Neural progenitor cell (in vitro differentiated cells): ENCODE measurements at places on chromosomes 4 and X. TPM values are rescaled to one million over a fixed set of nuclear protein-coding genes. Genes with fewer than 3 reads are reported as not detected.
A peak's percentile ranks its signal among the peaks of the same experiment; 100 is the strongest.

Gene SPANXA2
- not detected in 2 replicates for total RNA-seq

Gene COX7B2
- not detected in 2 replicates for total RNA-seq

- peak; percentile 23 for DNase-seq
Observed at GRCh38 chrX:18672008-18672407, at the start of gene RS1. Gene RS1 (minus strand): TSS chrX:18672108. CDS start chrX:18672068, 40 bp downstream.

DNA sequence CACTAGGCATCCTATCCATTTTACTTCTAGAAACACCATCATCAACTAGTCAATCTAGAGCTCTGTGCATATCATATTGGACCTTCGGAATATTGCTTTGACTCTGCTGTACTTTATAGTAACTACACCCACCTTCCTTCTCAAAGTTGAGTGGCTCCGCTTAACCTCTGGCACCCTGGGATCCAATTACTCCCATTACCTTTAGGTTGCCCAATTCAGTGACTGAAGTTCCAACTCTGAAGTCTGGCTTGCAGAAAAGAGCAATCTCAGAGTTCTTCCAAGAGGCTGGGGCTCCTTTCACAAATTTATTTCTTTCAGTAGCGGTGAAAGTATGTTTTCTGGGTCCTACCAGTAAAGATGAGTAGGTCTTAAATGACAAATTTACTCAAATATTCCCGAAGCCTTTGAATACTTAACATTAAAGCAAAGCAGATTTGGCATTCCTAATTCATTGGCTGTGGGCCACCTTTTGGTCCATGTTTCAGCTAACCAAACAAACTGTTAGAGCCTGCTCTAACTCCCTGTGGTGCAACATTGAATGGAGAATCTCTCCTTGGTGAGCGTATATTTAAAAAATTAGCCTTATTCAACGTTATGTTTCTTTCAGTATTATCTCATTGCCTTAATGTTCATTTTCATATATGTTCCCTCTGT is 1215.8 kb downstream of the RAPGEF2 start:
- DNase-seq, result no peak

GRCh38 chr4:151961456-151961855 is 200.6 kb upstream of the GATB start:
- DNase-seq, result no peak

- DNase-seq, result no peak
Observed at GRCh38 chr4:183548306-183548705, 43.4 kb downstream of the ING2 start.

GRCh38 chr4:150302553-150302952 is 224.3 kb downstream of the DCLK2 start:
- no peak for DNase-seq

Gene PABPC4L
- 1.3 and 1.6 TPM in 2 replicates for total RNA-seq

Gene SLC38A5
- total RNA-seq, result 2.3 and 6.7 TPM in 2 replicates

GRCh38 chr4:175758050-175759024 is 53.7 kb downstream of the GPM6A start:
- no peak for DNase-seq

GRCh38 chr4:54837576-54838140 is 179.9 kb downstream of the KIT start:
- DNase-seq, result no peak

DNA sequence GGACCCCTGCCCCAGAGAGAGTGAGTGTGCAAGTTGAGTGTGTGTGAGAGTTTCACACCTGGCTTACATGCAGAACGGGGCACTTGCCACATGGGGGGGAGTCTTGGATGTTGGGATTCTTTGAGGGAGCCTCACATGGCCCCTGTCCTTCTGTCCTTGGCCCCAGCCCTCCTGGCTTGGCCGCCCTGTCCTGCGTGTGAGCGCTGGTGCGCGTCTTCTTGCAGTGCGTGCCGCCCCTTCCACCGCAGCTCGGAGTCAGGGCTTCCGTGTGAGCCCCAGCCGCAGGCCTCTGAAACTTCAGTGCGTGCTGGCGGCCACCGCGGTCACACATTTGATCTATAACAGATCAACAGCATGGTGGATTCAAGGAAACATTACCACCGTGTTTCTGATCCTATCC is 30.1 kb upstream of the HGFAC start:
- no peak for DNase-seq

- no peak for DNase-seq
Observed at GRCh38 chr4:122065915-122066314, 86.2 kb upstream of the BLTP1 start.

Gene DRD5
- 0.06 TPM in 1 of 2 replicates, not detected in the other for total RNA-seq

Gene GAGE1
- total RNA-seq, result not detected in 2 replicates

DNA sequence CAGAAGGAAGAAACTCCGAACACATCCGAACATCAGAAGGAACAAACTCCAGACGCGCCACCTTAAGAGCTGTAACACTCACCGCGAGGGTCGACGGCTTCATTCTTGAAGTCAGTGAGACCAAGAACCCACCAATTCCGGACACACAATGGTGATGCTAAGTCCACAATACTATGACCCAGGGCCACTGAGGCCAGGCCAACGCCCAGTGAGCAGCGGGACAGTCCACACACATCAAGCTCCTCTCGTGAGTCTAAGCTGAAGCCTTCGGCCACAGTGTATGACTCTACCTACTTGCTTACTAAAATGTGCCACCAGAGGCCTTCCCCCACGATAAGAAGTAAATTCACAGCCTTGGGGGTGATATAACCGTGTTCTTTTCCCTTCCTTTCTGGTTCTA is 10.2 kb upstream of the CDKN2AIP start:
- no peak for DNase-seq

Gene FAT1
- total RNA-seq, result 400 and 517 TPM in 2 replicates
